IMR-90 (cell line): ENCODE measurements at places on chromosomes 7 and 10. TPM values are rescaled to one million over a fixed set of nuclear protein-coding genes. Genes with fewer than 3 reads are reported as not detected.

- DNase-seq = no peak
Observed at GRCh38 chr10:97336006-97336405, 1.5 kb upstream of the FRAT2 start.

Gene ANXA8L1
- 0.18 and 0.28 TPM in 2 replicates for total RNA-seq

DNA sequence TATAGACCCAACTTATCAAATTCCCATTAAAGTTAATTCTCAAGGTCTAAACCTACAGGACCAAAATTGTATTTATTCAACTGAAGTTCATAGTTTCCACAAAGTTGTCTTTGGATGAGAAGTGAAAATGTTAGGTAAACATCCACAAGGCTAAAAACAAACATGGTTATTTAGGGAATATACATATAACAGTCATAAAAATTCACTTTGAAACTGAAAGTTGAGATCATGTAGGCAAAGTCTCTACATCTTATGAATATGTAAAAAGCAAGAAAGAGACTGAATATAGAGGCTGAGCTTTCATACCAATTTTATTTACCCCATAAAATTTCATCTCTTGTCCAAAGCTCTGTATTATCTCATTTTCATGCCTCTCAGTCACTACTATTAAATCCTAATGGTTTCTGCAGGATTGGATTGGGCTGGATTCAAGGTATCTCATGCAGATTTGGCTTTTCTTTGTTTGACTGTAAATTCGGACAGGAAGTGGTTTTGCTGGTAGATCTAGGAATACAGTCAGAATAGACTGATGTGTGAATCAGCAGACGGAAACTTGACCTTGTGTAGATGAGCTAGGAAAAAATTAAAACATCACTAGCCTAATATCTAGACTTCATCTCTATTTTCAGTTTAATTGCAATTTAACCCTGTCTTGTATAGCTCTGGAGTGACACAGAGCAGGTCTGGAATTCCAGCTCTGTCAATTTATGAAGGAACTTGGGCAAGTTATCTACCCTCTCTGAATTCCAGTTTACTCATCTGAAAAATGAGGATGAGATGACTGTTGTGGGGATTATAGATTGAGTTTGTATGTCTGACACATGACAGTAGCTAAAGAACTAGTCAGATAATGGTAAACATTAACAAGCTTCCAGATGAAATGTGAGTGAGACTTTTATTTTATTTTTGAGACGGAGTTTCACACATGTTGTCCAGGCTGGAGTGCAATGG, 27.3 kb upstream of the SKAP2 start:
- DNase-seq = peak; percentile 41

DNA sequence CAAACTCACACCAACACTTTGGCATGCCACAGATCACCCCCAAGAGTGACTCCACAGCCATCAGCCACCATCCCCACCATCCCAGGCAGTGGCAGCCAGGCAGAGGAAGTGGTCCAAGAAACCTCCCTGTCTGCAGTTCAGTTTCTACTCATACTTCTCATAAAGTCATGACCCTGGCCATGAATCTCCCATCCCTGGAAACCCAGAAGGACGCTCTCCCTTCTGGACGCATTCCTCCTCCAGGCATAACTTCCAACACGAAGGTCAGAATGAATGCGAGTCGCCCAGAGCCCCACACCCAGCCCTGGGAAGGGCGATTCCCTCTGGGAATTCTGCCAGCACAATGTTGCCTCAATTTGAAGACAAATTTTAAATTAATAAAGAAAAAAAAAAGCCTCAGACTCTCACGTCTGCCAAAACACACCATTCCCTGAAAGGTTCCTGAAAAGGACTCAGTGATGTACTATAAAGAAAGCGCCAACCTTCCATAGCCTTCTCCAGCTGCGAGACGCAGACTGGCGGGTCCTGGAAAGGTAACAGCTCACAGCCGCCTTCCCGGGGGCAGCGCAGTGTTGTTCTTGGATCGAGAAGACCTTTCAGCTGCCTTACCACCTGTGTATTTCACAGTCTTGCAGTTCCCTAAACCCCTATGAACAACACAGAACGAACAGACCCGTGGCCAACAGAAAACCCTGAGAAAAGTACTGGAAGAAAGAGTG, 307.6 kb downstream of the FRMD4A start:
- no peak for DNase-seq

Gene CYP2C19
- total RNA-seq = not detected in 2 replicates

Gene CHST3
- 9.0 and 10.6 TPM in 2 replicates for total RNA-seq

Gene PLPP4
- 0.18 and 0.28 TPM in 2 replicates for total RNA-seq

Gene TCAF2
- 3.3 and 3.4 TPM in 2 replicates for total RNA-seq

Gene ANKRD1
- 10.8 and 19.4 TPM in 2 replicates for total RNA-seq

Gene CCL24
- total RNA-seq = not detected in 2 replicates

DNA sequence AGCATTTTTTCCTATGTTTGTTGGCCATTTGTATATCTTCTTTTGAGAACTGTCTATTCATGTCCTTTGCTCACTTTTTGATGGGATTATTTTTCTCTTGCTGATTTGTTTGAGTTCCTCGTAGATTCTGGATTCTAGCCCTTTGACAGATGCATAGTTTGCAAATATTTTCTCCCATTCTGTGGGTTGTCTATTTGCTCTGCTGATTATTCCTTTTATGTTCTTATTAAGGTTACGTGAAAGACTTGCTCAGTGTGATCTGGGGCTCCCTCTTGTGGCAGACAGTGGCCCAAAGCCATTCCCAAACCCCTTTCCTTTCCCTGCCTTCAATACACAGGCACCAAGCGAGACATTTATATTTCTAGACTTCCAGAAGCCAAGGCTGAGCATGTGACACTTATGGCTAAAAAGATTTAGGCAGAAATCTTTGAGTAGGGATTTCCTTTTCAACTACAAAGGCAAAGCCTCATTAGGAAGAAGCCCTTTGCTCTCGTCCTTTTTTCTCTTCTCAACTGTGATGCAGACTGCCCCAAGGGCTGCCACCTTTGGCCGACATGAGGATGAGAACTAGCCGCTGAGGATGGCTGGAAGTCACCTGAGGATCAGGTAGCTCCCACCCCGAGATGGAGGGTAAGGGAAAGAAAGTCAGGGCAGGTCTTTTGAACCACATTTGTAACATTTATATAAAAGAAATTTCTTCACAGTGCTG, 23.6 kb downstream of the ST8SIA6 start:
- DNase-seq = peak; percentile 73

DNA sequence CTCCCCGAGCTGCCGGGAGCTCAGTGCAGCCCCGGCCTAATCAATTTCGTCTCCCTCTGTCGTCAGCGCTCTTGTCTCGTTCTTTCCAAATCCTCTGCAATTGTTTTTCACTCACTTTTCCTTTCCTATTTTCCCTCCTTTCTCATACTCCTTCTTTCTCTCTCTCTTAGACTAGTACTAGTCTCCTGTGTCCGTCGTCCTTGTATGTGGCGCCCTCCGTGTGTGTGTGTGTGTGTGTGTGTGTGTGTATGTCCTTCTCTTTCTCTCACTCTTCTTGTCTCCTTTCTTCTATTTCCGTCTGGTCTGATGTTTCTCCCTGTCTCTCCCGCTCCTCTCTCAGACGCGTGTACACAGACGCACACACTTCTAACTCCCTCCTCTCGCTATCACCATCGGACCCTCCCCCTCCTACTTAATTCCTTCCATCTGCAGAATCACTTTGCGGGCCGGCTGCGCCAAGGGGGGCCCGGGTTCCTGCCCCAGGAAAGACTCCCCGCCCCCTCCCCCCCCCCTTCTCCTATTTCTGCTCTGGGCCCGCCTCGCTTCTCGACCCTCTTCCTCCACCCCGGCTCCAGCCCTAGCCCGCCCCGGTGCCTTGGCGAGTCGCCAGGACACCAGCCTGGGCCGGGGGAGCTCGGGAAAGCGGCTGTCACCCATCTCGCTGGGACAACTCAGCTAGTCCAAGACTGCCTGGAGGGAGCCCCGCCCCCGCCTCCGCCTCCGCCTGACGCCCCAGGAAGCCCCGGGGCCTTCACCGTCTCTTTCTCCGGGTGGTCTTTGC, 743 bp upstream of the ZCCHC24 start:
- peak; percentile 58 for DNase-seq

Gene STK31
- total RNA-seq = not detected in 2 replicates

DNA sequence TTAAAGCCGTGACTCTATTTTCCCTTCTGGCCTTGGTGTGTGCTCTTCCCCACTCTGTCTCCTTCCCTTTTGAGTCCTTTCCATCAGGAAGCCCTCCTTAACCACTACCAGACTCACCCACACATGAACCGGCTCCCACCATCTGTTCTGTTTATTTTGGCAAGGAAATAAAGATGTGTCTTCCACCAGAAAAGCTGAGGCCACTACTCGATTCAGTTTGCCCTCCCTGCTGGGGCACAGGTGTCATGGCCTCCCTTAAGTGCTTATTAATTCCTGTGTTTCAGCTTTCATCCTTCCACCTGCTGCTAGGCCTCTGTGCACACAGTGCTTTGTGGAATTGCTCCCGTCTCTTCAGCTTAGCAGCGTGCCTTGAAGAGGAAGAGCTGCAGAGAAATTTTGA, 16.7 kb downstream of the POR start:
- no peak for DNase-seq

Gene GIMAP5
- not detected in 2 replicates for total RNA-seq

GRCh38 chr10:29636178-29636577, 1.4 kb upstream of the SVIL start:
- DNase-seq = peak; percentile 68

GRCh38 chr7:3194501-3195141, 106.4 kb upstream of the SDK1 start:
- peak; percentile 89 for DNase-seq

DNA sequence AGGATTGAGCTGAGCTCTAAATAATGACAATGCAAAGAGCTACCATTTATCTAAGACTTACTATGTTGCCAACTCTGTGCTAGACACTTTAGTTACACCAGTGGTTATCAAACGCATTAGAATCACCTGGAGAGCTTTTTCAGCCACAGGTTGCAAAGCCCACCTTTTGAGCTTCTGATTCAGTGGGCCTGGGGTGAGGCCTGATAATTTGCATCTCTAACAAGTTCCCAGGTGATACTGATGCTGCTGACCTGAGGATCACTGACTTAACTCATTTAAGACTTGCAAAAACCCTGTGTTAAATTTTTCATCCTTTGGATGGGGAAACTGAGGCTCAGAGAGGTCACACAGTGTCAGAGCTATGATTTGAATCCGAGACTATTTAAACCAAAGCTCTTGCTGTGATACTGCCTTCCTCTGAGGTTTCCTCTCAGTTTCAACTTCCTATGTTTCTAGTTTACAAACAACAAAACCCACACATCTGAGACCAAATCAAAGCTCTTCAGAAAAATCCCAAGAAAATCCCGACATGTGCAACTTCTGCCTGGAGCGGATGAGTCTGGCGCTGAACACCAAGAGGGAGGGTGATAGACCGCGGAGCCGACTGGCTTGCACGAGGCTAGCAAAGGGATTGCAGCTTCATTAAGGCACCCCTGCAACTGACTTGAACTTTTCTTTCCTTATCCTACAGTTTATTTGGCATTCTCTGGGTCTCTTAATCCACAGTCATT, 124.9 kb downstream of the CYP26A1 start:
- DNase-seq = peak; percentile 42

DNA sequence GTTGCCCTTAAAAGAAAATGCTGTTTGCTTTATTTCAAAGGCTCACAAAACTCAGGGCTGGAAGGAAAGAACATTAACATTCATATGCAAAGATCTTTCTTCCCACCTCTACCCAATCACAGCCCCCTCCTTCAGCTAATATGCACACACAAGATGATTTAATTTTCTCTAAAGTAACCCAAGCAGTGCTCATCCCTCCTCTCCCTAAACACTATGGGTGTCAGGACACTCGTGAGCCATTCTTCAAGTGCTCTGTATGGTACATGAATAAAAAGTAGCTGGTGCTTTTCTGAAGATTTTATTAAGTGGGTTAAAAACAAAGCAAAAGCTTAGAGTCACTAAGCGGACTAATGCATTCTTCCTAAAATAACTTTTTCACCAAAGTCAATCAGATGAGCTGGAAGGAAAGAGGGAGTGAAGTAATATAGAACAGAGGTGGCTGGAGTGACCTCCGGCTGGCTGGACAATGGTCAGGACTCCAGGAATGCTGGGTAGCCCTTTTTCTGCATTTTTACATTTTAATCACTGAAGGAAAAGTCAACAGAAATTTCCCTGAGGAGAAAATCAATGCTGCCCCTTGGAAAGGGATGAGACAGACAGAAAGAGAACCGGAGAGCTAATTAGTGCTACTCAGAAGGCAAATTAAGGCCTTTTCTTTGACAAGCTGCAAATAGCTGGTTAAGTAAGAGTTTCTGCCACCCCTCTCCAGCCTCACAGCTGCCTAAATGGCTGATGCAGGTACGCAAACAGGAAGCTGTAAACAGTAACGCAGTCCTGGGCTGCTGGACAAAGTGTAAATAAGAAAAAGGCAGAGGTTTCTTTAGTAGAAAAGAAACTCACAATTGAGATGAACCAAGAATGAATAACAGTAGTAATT, 6.6 kb downstream of the DGKI start:
- DNase-seq = no peak

DNA sequence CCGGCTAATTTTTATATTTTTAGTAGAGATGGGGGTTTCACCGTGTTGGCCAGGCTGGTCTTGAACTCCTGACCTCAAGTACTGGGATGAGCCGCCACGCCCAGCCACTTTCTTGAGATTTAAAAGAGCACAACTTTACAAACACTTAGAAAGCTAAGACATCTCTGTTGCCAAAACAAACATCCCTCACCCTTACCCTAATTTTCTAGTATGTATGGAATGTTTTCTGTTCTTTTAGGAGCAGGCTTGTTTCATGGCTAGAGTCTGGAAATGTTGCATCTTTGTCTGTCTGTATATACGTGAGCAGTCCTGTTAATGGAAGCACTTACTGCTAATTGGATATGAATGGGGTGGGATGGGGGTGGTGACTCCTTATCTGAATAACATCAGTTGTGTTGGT, 2.9 kb downstream of the OLAH start:
- DNase-seq = peak; percentile 33

Gene CPA2
- not detected in 2 replicates for total RNA-seq

DNA sequence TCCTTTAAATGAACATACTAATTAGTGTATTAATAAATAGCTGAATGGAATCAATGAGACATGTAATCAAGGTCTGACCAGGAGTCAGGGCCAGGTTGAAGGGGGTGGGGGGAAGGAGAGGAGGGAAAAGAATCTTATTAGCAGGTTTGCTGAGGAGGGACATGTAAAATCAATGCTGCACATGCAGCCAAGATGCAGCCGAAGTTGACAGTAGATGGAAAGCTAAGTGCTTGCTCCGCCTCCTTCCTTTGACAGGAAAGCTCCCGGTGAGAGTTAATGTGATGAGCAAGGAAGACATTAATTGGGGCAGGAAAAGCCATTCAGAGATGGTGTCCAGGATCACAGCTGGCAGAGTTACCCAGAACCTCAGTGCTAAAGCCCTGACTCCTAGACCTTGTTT, 24.4 kb downstream of the PLXNA4 start:
- no peak for DNase-seq

DNA sequence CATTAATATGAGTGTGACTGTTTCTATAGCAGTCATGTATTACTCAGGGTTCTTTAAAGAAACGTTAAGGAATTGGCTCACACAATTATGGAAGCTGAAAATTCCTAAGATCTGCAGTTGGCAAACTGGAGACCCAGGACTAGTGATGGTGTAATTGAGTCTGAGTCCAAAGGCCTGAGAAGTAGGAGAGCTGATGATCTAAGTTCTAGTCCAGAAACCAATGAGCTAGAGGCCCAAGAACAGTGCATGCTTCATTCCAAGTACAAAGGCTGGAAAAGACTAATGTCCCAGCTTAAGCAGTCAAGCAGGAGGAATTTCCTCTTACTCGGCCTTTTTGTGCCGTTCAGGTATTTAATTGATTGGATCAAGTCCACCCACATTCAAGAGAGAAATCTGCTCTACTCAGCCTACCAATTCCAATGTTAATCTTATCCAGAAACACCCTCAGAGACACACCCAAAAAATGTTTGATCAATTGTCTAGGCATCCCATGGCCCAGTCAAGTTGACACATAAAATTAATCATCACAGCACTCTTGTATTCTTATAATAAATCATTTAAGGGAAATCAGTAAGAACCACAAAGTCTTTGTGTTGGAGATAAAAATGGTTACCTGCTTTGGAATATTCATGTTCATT, 312.1 kb downstream of the PRKG1 start:
- peak; percentile 36 for DNase-seq

Gene TMEM196
- total RNA-seq = not detected in 2 replicates
